Hindlimb muscle (tissue), 1 donor: ENCODE measurements at places on chromosomes 16 and 17.
A peak's percentile ranks its signal among the peaks of the same experiment; 100 is the strongest.

GRCh38 chr16:84739349-84740124, 39.7 kb downstream of the USP10 start:
- no peak for DNase-seq

- DNase-seq: no peak
These were observed 4.6 kb upstream of the STARD3 start for GRCh38 chr17:39632153-39632941.

GRCh38 chr17:38465391-38466345, 37.4 kb downstream of the ARHGAP23 start:
- peak; percentile 51 for DNase-seq

- DNase-seq: no peak
These were observed 113.2 kb downstream of the CCDC182 start for GRCh38 chr17:57631871-57632270.

GRCh38 chr16:88290850-88291830, 91.6 kb upstream of the ZNF469 start:
- no peak for DNase-seq

DNA sequence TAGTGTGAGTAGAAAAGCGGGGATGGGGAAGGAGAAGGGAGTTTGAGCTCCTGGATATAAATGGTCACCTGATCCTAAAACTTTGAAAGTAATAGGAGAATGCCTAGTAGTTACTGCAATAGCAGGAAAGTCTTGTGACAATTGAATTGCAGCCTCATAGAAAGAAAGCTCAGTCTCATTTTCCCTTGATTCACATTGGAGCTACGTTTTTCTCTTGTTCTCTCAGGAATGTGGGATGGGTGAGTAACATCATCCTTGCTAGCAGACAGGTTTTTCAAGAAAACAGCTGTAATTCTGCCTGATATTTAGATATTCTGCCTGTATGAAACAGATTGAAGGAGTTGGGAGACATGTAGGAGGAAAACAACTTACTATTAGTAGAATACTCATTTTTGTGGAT, 25.3 kb downstream of the SF3B3 start:
- DNase-seq: no peak

- DNase-seq: no peak
These were observed 8.5 kb downstream of the SCGB1C2 start for GRCh38 chr17:145671-146541.

- DNase-seq: no peak
These were observed 9.6 kb upstream of the ALDH3A1 start for GRCh38 chr17:19757536-19758180.

GRCh38 chr16:85462714-85463611, 150.2 kb upstream of the GSE1 start:
- no peak for DNase-seq

- no peak for DNase-seq
These were observed 53.7 kb downstream of the IQCK start for GRCh38 chr16:19771796-19772195.

DNA sequence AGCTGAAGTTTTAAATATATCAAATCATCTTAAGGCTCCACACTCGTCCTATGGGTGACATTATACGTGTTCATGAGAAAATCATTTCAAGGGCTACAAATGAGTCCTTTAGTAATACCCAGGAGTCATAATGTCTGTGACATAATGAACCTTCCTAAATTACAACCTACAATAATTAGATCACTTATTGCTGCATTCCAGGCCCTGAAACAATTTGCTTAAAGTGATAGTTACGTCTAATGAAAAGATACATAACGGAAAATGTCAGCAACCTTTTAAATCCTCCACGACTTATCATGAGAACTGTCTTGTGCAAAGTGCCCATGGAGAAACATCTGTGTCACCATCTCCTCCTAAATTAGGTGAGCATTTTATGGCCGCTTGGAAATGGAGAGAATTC, 43.4 kb downstream of the IRX3 start:
- DNase-seq: no peak

DNA sequence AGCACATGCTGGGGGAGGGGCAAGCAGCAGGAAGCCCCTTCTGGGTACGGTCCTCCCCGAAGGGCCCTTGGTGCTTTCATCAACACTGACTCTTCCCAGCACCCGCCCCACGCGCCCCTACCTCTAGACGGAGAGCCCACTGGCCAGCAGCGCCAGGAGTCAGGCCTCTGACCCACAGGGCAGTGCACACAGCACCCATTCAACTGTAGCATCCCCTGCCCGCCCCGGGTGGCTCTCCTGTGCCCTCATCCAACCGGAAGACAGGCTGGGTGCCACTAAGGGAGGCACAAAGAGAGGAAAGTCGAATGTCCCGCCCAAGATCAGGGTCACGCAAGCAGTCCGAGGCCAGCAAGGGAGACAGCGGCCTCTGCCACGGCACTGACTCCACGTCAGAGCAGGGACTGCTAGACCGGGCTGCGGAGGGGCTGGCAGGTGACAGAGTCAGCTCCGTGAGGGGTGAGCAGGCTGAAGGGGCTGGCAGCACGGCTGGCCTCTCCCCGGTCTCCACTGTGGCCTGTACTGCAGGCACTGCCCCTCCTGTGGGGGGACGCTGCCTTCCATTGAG, 9.8 kb downstream of the MSRB1 start:
- no peak for DNase-seq

GRCh38 chr16:3789375-3790099, 72.2 kb upstream of the TRAP1 start:
- DNase-seq: no peak

DNA sequence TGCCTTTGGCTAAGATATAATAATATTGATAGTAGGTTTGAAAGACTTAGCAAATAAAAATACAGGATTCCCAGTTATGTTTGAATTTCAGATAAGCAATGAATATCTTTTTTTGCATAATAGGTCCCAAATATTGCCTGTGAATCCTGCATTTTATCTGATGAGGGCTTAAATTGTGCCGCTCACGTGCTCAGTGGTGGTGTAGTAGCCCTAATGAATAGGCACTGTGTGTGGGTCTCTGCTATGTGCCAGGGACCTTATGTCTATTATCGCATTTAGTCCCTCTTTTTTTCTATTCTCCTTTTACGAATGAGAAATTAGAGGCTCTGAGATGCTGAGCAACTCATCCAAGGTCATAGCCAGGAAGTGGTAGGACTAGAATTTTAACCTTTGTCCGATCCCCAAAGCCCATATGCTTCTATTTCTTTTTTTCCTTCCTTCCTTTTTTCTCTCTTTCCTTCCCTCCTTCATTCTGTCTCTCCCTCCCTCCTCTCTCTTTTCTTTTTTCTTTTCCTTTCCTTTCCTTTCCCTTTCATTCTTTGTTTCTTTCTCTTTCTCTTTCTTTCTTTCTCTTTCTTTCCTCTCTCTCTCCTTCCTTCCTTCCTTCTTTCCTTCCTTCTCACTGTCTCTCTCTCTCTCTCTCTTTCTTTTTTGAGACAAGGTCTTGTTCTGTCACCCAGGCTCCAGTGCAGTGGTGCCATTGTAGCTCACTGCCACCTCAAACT, 47.2 kb downstream of the RGS9 start:
- DNase-seq: no peak

GRCh38 chr16:52455549-52456277, 91.2 kb downstream of the TOX3 start:
- DNase-seq: no peak

GRCh38 chr17:13598353-13599167, 3.2 kb downstream of the HS3ST3A1 start:
- no peak for DNase-seq

DNA sequence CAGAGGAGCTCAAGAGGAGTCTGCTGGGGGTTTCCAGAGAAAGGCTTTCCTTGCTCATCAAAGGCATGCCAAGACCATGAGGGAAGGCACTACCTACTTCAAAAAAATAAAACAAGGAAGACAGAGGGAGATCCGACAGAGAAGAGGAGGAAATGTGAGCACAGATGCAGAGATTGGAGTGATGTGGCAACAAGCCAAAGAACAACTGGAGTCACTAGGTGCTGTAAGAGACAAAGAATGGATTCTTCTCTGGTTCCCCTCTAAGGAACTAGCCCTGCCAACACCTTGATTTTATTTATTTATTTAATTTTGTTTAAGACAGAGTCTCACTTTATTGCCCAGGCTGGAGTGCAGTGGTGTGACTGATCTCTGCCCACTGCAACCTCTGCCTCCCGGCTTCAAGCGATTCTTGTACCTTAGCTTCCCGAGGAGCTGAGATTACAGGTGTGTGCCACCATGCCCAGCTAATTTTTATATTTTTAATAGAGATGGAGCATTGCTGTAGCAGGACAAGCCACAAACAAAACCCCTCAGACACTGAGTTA, 13.8 kb upstream of the ACSF2 start:
- DNase-seq: no peak
